ENCODE measurements at places on chromosomes 1 and 21.

- DNase-seq = peak; percentile 55
Measured at GRCh38 chr1:65417729-65418128, 2.7 kb upstream of the LEPR start.

- DNase-seq = no peak
Measured at GRCh38 chr1:200887036-200887435, 7.7 kb upstream of the INAVA start.

DNA sequence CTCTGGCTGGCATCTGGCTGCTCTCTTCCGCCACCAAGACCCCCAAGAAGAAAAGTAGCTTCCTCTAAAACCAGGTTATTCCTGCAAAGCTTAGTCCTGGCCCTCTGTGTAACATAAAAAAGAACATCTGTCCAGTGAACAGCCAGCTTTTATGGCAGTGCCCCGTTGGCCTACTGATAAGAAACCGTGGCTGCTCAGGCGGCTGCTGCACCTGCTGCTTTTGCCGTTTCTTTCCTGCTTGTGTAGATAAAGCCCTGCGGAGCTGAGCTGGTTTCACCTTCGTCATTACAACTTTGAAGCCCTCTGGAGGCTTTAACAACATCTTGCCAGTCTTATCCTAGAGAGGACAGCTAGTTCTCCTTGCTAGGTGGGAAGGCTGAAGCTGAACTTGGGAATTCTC lies 20.5 kb downstream of the ELAPOR1 start:
- peak; percentile 28 for DNase-seq

GRCh38 chr1:201266774-201267173 lies 16.5 kb upstream of the PKP1 start:
- no peak for DNase-seq

GRCh38 chr21:16378525-16378924 lies 648.7 kb downstream of the USP25 start:
- DNase-seq = no peak

- DNase-seq = no peak
Measured at GRCh38 chr1:197320991-197321531, 53.0 kb downstream of the CRB1 start.

DNA sequence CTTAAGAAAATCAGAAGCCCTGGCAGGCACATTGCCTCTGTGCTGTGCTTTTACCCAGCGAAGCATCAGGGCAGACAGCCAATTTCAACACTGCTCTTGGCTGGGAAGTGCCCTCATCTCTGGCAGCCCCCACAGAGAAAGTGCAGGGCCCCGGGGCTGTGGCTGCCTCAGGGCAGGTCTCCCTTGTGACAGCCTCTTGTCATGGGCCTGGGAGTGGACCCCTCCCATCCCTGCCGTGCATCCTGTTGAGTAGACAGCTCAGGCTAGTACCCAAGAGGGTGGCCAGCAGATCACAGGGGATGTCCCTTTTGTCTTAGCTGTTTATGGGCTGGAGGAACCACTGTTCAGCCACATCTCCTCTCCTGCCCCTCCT lies 23.3 kb downstream of the TTC34 start:
- DNase-seq = no peak

GRCh38 chr1:68210027-68210426 lies 22.3 kb downstream of the WLS start:
- DNase-seq = no peak

- DNase-seq = peak; percentile 13
Measured at GRCh38 chr1:172699111-172699510, 40.2 kb downstream of the FASLG start.

GRCh38 chr1:161398900-161399256 lies 31.2 kb upstream of the CFAP126 start:
- no peak for DNase-seq

DNA sequence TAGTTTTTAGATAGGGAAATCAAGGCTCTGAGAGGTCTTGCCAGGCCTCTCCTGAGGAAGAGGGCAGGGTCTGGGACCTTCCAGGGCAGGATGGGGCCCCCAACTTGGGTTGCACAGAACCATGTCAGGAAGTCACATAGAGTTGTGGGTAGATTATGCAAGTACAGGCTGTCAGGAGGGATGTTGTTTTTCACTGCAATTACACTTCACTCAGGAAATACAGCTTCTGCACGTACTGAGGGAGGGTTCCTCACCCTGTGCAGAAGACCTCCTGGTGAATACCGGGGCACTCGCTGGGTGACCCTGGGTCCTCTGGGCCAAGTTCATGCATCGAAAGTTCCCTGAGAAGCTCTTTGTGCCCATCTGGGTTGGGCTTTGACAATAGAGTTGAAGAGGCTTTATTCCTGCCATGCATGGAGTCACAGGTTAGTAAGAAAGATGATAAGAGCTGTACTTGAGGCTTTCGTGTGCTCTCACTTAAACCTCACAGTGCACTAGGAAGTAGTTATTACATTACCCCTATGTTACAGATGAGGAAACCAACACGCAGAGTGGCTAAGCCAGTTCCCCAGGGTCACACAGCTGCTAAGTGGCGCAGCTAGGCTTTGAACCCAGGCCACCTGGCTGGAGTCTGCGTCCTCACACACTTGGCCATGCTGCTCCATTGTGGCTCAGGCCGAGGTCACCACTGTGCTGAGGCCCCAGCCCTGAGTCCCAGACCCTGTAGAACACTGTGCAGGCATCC lies 16.2 kb upstream of the TNFRSF1B start:
- no peak for DNase-seq

- DNase-seq = no peak
Measured at GRCh38 chr1:18049228-18049627, 58.4 kb upstream of the IGSF21 start.

DNA sequence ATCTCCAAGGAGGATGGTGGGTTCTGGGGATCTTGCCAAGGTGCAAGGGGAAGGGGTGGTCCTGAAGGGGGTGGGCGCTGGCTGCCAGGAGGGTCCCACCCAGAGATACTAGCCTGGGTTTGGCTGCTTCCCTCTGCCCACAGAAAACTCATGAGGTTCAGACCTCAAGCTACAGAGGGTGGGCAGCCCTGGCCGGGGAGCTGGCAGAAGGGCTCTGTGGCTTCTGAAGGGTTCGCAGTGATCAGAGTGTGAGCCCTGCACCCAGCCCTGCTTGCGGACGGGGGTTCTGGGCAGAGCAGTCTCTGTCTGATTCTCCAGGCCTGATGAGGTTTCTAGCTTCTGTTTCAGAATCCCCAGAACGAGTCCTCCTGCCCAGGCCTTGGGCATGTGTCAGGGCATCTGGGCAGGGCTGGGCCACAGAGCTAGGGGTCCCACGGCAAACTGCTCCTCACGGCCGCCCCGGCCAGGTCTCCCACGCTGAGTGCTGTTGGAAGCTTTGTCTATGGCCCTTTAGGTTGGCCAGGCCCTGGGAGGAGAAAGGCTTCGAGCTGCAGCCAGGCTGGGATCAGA lies 635 bp upstream of the MMEL1 start:
- no peak for DNase-seq

- DNase-seq = no peak
Measured at GRCh38 chr1:65164633-65165032, 16.6 kb downstream of the AK4 start.

DNA sequence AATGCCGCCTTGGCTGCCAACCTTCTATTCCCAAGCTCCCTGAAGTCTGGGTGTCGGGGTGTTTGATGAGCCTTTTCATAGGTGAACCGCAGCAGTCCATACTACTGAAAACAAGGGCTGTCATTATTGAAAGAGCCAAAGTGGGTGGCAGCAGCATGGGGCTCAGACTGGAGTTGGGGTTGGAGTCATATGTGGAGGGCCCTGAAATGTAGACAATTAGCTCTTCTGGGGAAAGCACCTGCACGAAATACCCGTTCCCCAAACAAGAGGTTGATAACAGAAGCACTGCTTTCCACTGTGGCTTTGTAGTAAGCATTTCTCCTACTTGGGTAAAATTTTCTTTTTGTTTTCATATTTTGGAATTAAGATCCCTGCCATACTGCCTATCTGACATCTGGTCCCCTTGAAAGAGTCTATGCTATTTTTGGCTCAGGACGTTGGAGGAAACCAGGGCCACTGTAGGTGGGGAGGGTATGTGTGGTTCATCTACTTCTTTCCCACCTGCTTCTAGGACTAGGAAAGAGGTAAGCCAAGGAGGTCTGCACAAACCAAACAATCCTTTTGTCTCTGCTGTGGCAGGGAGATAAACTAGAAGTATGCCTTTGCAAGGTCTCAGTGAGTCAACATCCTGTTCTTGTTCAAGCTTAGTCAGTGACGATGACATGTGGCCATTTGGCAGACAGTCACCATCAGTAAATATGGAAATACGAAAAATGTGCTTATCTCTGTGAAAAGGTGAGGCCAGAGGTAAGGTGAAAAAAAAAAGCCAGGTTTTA lies 197.0 kb upstream of the UBE2U start:
- peak; percentile 71 for DNase-seq

DNA sequence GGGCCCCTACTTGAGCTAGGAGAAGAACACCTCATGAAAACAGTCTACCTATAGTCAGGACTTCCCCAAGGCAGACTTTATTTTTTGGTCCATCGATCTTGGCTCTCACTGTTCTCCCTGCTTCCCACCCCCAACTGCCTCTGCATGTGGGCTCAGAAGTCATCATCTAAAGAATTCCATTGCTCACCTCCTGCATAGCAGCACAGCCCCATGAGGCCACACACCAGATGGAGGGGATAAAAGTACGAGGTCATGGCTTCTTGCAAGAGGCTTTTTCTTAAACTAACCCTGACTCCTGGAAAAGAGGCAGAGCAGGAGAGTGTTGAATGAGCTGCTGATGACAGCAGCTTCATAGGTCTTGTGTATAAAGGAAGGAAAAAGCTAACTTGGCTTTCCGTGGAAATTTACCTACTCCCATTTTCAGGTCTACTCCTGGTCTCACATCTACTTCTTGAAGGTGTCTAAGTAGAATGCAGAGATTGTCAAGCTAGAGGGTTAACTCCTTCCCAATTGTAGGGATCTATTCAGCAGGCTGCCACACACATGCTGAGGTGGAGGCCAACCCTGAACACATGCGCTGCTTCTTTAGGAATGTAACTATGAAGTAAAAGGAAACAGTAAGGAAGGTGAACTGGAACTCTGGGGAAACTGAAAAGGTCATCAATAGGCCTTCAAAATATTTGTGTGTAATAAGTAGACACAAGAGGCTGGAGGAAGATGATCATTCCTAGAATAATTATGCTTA lies 18.7 kb downstream of the WNT2B start:
- no peak for DNase-seq

- no peak for DNase-seq
Measured at GRCh38 chr1:235098547-235098946, 30.1 kb downstream of the TOMM20 start.

DNA sequence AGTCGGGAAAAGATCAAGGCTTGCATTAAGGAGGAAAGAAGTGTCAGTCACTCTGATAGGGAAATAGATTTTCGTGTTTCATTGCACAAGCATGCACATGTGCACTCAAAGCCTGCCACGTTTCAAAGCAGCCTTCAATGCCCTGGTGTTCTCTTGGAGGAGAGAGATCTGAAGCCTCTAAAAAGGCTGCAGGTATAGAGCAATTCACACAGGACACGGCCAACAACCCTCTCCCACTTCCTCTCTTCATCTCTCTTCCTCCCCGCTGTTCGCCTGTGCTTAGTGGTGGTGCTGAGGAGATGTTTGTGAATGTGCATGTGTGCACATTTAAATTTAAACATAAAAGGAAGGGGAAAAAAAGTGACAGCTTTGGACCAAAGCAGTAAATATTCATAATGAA lies 117.7 kb downstream of the NUF2 start:
- DNase-seq = no peak

DNA sequence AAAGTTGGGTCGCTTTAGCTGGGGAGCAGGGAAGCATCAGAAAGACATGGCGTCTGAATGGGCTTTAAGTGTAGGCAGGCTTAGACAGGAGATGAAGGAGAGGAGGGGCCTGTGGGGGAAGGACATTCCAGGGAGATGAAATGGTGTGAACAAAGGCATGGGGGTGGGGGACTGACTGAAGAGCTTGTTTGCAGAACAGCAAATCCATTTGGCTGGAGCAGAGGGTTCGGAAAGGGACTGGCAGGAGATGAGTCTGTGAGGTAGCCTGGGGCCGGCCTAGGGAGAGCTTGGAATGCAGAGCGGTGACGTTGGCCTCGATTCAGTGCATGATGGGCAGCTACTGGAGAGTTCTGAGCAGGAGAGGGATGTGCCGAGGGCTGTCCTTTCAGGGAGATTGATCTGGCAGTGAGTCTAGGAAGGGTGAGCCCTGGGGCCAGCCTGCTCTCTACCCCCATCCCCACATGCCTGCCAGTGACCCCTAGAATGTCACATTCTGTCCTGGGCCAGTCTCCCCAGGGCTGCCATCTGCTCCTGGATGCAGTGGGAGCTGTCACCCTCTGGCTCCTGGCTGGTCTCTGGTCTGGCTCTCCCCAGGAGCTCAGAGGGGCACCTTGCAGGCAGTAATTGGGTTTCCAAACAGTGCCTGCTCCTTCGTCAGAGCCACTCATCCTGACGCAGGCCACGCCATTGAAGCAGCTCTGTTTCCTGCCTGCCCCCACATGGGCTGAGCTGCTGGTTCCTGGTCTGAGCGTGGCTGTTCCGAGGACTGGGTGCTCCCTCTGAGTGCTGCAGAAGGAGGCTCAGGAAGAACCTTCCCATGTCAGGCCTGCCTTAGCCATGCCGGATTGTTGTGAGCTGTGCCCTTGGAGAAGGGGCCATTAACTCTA lies 22.3 kb upstream of the TMEM222 start:
- DNase-seq = no peak

- no peak for DNase-seq
Measured at GRCh38 chr21:21183092-21183491, 184.9 kb downstream of the NCAM2 start.

GRCh38 chr1:230087028-230087716 lies 20.1 kb downstream of the GALNT2 start:
- no peak for DNase-seq

GRCh38 chr1:150553392-150554085 lies 4.3 kb downstream of the ADAMTSL4 start:
- no peak for DNase-seq

- no peak for DNase-seq
Measured at GRCh38 chr1:177124577-177125278, 39.8 kb downstream of the ASTN1 start.

DNA sequence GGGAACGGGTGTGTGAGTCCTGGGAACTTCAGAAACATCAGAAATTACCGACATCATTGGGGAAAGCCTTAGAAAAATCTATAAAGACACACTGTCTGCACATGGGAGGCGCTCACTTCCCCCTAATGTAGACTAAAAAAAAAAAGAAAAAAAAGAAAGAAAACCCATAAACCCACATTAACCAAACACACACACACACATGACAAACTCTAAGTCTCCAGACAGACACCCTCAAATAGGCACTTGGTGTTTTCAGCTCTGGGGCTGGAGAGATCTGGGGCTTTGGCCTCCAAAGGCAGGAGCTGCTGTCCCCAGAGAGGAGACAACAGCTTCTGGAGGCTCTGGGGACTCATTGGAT lies 13.2 kb upstream of the SDHB start:
- DNase-seq = no peak

DNA sequence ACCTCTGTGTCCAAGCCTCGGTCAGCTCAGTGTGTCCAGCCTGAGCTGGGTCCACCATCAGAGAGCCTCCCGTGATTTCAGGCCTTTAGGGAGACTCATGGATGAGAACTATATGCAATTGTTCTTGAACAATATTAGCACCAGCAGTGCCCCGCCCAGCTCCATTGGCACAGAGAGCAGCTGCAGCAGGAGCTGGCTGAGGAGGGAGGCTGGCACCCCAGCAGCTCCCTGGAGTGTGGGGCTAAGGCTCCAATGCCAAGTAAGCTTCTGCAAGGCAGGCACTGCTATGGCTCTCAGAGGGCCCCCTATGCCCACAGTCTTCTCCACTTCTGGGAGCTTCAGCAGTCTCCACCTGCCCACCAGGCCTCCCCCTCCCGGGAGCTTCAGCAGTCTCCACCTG lies 593.3 kb downstream of the MATN1 start:
- no peak for DNase-seq

Measured in PC-9 (cell line).